ENCODE measurements at places on chromosomes 3 and 15.

DNA sequence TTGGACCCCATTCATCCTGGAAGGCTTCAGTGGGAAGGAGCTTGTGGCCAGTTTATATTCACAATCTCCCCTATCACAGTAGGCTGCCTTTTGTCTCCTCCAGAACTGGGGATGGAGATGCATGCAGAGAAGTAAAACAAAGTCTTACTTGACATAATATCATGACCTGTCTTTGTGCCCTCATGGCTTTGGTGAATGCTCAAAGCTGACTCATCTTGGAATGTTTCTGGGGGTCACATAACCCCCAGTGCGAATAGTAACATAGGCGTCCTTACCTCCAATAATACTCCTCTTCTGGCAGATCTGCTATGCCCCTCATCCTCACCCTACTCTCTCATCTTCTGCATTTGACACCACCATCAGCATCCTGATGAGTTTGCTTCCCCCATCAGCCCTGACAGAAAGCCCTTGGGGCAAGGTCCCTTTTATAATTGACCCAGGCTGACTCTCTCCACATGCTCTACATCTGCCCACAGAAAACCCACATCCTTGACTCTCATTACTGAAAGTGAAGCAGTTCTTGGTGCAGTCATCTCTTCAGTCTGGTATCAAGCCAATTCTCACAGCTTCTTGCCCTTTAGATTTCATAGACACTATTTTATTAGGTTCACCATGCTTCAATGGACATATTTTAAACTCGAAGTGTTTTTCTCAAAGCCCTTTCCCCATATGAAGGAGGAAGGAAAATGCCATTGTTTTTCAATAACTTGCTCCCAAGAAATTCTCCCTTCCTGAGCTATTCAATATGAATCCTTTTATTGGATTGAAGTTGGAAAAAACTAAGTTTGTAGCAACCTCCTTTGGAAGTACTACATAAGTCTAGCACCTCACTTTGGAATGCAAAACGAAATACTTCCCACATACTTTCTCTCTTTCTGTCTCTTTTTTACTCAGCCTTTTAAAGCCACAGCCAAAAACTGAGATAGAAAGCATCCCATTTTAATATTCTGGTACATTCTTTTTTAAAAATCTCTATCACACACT is 36.6 kb downstream of the OSTN start:
- DNase-seq: no peak

DNA sequence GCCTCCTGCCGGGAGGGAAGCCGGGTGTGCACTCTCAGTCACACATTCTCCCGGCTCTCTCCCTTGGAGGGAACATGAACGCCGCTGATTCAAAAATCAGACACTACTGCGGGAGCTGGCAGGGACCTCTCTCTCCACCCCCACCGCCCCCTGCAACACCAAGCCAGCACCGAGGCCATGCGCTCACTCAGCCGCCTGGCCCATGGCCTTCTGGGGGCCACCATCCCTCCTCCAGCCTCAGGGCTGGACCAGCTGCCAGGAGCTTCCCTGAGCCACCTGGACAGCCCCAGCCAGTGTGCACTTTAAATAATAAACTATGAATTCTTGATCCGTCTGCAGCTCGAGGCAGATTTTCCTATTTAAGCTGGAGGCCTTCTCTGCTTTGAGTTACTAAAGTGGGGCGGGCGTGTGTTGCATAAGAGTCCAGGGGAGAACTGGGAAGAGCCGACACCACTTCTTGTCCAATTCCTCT is 30.6 kb downstream of the ADAMTS17 start:
- no peak for DNase-seq

DNA sequence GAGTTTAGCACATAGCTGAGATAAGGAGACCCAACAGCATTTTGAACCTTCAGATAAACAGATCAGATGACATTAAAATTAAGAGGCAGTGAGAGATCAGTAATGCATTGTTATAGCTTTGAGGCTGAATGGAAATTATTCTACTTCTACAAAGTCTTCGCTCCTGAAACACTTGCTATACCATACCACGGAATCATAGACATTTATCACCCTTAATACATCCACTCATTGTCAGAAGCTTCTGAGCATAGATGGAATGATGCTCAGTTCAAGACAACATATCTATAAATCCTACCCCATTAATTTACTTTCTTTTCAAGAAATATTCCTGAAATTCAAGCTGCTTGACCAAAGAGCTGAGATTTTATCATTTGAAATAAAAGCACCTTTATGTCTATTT is 266.7 kb downstream of the C3orf38 start:
- no peak for DNase-seq

DNA sequence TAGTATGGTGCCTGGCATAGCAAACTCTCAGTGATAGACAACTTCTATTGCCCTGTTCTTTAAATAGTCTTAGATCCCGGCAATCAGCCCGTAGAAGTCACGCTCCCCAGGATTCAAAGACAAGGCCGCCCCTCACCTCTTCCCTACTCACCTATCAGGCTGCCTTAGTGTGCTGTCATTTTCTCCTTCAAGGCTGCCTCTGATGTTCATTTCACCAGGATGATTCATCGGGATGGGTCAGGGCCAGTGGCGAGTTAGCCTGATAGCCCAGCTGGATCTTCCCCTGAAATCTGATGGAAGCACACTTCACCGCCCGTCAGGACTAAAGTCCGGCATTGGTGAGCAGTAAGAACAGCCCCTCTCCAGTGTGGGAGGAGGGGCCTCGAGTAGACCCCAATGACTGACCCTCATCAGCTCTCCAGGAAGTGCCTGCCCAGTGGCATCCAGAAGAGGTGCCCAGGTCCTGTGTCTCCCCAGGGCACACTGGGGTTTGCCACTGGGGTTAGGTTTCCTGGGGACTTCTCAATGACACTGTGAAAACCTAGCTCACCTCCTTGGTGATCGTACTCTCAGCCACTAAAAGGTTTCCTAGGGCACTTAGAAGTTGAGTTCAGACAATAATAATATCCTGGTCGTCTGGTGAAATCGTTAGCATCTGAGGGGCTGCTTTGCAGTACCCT is 37.5 kb downstream of the TPM1 start:
- DNase-seq: no peak

GRCh38 chr15:60255390-60255789 is 142.4 kb downstream of the ANXA2 start:
- DNase-seq: no peak

DNA sequence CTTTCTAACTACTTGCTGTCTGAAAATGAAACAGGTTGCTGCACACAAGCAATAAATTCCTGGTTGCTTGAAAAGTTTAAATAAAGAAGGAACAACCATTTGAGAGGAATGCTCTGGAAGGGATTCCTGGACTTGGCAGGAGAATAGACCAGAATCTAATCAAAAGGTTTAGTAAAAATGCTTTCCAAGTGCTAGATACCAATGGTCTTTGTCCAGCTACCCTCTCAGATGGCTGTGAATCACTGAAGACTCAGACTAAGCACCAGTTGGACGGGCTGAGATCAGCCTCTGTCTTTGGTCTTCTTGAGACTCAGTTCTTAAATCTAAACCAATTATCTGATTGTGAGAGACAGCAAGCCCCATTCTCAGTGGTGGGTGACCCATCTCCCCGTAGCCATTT is 27.7 kb upstream of the LPP start:
- DNase-seq: no peak
